ENCODE measurements at places on chromosomes 12 and 14.

DNA sequence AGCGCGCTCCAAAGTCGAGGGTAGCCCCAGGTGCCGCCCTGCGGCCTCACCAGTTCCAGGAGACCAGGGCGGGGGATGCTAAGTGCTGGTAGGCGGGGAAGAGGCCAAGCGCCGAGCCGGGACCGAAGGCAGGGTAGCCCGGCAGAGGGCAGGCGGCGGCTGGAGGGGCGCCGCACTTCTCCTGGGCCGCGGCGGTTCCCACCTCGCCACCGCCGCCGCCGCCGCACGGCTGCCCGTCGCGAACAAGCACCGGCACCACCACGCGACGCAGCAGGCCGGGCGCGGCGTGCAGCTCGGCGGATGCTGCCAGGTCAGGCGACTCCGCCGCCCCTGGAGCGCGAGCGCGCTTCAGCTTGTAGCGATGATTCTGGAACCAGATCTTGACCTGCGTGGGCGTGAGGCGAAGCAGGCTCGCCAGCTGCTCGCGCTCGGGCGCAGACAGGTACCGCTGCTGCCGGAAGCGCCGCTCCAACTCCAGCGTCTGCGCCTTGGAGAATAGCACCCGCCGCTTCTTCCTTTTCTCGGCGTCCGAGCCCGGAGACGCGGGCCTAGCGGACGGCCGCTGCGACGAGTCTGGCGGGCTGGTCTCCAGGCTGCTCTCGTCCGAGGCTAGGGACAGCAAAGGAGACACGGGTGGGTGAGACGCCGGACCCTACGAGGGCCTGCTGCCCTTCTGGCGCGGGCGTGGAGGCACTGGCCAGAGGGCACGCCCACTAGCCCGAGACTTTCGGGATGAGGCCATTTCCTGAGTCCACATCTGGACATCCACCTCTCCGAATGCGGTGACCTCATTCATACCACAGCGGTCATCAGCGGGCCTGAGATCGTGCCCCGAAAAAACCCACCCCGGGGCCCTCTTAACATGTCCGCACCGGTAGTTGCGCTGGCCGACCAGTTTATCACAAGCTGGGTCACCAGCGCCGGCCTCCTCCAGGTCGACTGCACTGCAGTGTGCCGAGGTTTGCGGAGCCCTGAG lies 1.3 kb downstream of the NKX2-8 start:
- DNase-seq, result no peak

DNA sequence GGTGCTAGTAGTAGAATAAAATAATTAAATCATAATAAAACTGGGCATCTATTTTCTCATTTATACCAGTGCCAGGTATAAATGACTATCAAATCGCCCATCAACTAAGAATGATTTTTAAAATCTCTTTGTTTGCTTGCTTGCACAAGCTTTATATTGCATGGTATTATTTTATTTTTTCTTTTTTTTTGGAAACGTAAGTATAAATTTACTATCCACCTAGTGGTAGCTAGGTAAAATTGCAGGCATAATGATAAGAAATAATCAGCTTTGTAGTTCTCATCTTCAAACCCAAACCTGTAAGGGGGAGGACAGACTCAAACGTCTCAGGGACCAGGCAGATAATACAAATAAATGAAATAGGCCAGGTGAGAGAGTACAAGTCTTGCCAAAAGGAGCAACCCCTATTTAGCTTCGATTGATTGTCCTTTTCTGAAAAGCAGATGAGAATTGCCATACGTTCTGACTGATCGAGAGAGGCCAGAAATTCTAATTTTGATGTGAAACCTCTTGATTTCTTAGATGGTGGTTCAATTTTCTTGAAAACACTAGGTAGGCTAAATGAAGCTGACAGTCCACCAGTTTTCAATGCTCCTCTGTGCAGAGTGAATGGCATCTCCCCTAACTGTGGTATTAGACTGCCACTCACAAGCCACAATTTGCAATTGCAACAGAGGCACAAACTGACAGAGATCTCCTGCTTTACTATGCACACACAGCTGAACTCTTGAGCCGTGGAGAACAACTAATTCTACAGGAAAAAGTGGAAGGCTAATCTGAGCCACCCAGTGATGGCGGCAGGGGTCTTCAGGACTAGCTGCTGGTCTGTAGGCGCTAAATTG lies 189.3 kb downstream of the DACT1 start:
- DNase-seq, result no peak

DNA sequence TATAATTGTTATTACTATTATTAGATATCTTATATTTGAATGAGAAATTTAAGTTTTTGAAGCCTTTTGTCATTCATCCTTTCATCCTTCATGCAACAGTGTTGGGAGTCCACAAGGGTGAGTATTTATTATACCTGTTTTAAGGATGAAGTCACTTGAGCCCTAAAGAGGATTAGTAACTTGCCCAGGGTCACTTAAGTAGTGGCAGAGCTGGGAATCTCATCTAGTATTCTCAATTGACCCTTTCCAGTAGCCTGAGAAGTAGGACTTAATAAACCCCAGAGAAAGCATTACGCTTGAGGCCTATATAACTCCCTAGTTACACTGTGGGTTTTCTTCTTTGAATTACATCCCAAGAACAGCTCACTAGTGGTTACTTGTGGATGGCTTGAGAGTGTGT lies 119.8 kb downstream of the SRGAP1 start:
- no peak for DNase-seq

DNA sequence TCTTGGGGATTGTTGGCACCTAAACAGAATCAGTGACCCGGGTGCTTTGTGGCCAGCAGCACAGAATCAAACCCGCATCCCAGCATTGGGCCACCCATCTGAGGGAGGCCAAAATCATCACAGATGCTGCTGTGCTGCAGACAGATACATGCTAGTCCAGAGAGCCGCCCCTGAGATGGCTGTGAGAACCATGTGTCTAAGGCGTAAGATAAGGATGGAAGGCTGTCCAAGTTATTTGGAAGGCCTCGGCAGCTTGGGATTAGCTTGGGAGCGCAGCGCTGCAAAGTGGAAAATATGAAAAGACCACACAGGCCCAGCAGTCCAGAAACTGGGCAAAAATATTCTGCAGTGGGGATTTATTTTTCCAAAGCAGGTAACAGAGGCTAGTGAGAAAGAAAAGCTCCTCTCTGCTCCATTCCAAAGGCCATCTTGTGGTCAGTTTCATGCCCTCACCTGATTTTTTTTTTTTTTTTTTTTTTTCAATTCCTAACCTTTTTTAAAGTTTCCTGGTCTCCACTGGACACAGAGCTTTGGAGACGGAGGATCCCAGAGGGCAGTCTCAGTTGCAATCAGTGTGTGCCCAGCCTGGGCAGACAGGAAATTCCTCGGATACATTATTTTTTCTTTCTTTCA lies 178.9 kb upstream of the BCL2L14 start:
- no peak for DNase-seq

DNA sequence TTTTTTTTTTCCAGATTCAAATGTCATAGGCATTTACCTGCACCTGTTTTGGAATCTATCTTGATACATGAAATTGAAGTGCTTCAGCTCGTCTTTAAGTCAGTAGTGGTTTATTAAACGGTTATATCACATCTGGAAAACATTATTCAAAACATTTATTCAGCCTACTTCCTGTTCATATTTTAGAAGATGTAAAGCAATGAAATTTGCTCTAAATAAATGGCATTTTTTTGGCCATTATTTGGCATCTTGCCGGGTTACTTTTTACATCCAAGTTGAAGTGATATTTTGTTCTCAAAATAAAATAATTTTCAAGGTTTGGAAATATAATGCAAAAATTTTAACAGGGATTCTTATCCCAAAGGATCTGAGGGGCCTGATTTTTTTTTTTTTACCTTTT lies 103.1 kb downstream of the EML1 start:
- DNase-seq, result peak; percentile 26

- no peak for DNase-seq
Measured at GRCh38 chr12:113467142-113467501, 4.5 kb downstream of the LHX5 start.

GRCh38 chr14:28321475-28322244 lies 444.9 kb upstream of the FOXG1 start:
- no peak for DNase-seq

DNA sequence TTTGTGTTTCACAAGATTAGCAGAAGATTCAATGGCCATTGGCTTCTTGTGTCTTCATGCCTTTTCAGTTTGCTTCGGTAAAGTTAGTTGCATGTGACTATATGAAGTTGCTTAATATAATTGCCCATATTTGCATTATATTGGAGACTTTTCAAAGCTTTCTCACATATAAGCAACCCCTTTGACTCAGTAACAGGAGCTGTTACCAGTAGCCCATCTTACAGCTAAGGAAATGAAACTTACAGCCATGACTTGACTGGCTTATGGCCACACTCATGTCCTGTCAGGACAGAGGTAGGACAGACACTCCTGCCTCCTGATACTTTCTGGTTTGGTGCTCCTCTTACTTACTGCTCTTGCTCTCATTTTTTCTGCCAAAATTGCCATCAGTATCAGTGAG lies 1082.1 kb downstream of the BCL11B start:
- DNase-seq, result no peak

GRCh38 chr12:100381379-100381778 lies 24.5 kb downstream of the SLC17A8 start:
- no peak for DNase-seq

- DNase-seq, result no peak
Measured at GRCh38 chr12:105740970-105741725, 397.6 kb downstream of the NUAK1 start.
